ENCODE measurements at places on chromosomes 16 and 17.

DNA sequence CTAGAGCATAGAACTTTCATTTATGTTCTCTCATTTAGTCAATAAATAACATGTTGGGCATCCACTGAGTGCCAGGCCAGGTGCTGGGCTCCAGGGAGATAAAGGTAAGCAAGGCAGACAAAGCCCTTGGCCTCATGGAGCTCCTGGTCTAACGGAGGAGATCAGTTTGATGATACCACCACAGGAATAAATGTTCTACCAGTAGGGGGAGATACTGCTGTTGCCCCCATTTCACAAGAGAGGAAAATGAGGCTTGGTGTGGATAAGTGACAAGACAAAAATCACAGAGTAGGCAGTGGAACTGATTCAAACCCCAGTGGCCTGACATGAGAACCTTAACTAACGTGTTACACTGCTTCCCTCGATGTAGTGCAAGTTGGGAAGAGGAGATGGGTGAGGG, 80.4 kb upstream of the ERCC4 start:
- DNase-seq, result no peak

GRCh38 chr16:74975591-74975990, 9.3 kb downstream of the WDR59 start:
- no peak for DNase-seq

DNA sequence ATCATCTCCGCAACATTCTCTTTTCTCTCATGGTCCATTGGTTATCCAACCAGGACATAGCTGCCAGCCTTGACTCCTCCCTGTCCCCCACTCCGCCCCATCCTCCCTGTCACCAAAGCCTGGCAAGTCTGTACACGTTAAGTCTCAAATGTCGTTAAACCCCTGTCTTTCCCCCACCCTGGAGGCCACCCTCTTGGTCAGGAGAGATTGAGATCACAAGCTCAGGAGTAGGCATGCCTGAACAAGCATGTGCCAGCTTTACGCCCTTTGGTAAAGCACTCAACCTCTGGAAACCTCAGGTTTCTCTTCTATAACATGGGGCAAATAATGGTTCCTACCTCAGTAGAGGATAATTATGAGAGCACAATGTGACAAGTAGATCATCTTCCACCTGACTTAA, 38.1 kb upstream of the CCL1 start:
- DNase-seq, result no peak

- no peak for DNase-seq
Measured at GRCh38 chr17:50058296-50058953, 2.5 kb downstream of the ITGA3 start.

Data from fibroblast of skin of scalp (primary cell).